ENCODE measurements at places on chromosomes 3 and 15.

DNA sequence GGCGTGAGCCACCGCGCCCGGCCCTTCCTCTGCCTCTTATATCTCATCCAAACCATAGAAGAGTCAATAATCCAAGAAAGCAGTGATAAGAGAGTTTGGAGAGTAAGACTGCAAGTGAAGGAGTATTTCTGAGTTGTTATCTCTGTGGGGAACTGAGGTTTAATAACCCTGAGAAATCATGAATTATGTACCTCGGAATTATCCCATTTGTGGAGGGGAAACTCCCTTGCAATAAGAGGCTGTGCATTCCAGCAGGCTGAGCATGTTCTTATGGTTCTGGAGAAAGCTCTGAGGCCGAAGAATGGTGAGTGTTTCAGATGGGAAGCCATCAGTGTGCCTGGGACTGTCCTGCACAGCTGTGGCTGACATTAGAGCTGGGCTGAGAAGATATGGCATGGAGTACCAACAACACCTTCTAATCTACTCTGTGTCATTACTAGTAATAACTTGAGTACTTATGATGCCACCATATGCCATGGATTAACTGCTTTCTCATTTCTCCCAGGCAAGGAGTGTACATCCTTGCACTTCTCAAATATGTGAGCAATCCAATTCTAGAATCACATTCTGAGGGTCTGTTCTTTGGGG lies 31.4 kb upstream of the NOX5 start:
- no peak for DNase-seq

DNA sequence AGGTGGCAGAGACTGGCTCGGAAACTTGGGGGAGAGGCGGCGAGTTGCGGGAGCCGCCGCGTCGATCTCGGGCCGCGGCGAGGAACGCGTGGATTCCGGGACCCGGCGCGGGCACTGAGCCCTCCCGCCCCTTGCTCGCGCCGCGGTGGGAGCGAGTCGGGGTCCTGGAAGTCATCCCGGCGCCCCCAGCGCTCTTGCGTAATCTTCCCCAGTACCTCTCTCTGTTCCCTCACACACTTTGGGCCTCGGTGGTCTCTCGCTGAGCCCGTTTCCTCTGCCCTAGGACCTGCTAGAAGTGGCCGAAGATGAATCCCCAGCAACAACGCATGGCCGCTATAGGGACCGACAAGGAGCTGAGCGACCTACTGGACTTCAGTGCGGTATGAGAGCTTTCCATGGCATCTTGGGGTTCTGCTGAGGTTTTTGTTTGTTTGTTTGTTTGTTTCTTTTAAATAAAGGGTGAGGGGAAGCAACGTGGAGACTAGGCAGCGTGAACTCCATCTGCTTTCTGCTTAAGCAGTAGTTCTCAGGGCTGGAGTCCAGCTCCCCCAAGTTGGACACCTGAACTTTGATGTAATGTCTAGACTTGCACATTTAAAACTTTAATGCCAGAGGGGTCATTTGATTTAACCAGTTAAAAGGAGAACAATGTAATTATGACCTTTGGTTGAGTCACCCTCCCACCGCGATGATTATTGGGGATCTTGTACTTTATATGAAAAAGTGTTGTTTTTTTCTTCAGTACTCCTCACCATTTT lies 1.3 kb downstream of the TCF12 start:
- DNase-seq = peak; percentile 71

GRCh38 chr3:36488077-36488789 lies 107.9 kb downstream of the STAC start:
- peak; percentile 60 for DNase-seq

DNA sequence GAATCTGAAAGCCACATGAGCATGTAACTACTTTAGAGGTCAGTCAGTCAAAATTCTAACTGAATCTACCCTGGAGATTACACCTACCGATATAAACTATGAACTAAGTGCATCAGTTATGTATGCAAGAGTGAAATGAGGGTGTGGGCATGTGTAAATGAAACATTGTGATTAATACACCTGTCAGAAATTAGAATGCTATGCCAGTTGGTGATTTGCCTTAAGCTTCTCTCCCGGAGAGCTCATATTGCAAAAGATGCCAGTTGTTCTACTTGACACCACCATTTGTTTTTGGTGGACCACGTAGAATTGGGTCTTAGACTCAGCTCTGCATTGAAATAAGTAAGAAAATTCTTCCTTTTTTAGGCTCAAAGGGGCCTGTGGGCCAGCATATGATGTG lies 91.0 kb upstream of the KBTBD8 start:
- DNase-seq = peak; percentile 63

DNA sequence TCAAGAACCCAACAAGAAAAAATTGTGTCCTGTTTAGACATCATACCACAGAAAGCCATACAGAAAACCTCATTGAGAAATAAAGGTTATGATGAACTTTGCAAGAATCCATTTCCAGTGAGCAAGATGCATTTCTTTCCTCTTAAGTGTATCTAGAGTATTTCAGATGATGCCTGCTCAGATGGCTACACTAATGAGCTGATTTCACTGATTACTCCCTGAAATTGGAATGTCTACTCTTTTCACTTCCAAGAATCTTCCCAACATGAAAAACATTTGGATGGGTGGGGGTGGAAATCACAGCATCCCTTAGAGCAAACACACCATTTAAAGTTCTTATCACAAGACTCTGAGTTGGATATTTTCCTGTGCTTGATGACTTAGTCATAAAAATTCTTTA lies 41.4 kb upstream of the IL12A start:
- no peak for DNase-seq

DNA sequence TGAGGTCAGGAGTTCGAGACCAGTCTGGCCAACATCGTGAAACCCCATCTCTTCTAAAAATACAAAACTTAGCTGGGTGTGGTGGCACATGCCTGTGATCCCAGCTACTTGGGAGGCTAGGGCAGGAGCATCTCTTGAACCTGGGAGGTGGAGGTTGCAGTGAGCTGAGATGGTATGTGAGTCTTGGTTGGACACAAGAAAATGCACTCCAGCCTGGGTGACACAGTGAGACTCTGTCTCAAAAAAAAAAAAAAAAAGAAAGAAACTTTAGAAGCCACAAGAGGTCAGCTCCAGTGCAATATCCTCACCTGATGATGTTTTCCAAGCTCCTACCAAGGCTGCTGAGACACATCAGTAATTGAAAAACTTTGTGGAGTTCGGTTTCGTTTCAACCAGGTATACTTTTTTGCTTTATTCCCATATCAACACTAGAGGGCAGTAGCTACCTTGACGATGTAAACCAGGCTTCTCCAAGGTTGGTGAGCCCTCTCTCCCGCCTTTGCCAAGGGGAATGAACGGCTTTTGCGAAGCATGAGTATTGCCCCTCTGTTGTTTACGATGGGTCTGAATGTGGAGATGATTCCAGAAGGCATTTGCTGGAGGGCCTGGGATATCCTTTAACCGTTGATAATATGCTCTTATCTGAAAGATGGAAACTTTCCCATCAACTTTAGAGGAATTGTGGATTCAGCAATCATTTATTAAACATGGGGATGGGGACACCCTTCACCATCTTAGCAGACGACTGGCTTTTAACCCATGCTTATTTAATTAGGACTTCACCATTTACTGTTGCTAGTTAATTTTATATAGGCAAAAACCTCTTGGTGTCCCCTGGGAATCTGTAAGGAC lies 202.8 kb downstream of the SV2B start:
- peak; percentile 76 for DNase-seq

GRCh38 chr15:33641069-33641468 lies 327.2 kb upstream of the CHRM5 start:
- no peak for DNase-seq

- DNase-seq = no peak
Observed at GRCh38 chr15:34699968-34700640, 54.7 kb downstream of the GJD2 start.

All from NCI-H526 treated with DMSO at 0.1 percent for 48 hours (cell line).